Stimulated activated CD4-positive, alpha-beta T cell treated with anti-CD3 and anti-CD28 coated beads, Interleukin-1b, Interleukin-23, amount 100 ng/mL, for 1 hour (primary cell): ENCODE measurements at places on chromosomes 16 and 17.

- no peak for DNase-seq
Measured at GRCh38 chr17:10357768-10358167, 15.0 kb downstream of the MYH13 start.

DNA sequence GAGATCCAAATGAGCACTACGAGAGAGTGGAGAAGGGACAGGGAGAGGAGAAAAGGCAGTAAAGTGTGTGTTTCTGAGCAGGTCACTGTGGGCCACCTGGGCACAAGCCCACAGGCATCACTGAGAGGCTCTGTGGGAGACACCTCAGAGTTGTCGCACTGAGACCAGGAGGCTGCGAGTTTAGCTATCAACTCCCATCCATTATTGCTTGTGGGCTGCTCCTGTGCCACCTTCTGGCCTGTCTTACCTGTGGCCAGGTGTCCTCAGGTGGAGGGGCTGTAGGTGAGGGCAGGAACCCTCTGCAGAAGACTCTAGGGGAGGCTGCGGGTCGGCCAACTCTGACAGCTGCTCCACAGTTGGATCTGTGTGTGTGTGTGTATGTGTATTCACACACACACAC is 2.5 kb upstream of the PRR29 start:
- no peak for DNase-seq

- peak; percentile 55 for DNase-seq
Measured at GRCh38 chr17:29140051-29140621, 40.1 kb downstream of the MYO18A start.

GRCh38 chr17:27475070-27475673 is 18.9 kb downstream of the KSR1 start:
- DNase-seq: no peak

DNA sequence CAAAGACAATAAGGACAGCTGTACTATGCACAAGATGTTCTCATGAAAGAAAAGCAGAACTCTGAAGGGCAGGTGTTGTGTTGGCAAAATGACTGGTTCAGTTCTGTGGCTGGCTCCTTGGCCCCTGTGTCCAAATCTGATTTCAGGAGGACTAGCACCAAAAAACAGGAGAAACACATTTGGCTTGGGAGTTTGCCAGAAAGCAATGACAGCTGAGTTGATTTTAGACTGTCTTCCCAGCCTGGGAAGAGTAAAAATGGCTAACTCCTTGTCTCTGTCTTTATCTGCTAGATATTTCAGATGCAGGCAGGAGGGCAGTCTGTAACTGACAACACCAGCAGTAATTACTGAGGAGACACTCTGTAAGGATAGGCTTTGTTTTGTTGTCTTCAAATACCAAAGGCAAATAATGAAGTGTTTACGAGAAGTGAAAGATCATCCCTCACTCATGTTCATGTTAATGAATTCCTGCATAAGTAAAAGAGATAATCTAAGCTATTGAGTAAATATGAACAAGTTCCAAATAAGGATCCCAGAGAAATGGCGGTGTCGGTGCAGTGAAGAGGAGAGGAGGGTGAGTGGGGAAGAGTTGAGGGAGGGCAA is 989.0 kb downstream of the CDH11 start:
- DNase-seq: no peak

DNA sequence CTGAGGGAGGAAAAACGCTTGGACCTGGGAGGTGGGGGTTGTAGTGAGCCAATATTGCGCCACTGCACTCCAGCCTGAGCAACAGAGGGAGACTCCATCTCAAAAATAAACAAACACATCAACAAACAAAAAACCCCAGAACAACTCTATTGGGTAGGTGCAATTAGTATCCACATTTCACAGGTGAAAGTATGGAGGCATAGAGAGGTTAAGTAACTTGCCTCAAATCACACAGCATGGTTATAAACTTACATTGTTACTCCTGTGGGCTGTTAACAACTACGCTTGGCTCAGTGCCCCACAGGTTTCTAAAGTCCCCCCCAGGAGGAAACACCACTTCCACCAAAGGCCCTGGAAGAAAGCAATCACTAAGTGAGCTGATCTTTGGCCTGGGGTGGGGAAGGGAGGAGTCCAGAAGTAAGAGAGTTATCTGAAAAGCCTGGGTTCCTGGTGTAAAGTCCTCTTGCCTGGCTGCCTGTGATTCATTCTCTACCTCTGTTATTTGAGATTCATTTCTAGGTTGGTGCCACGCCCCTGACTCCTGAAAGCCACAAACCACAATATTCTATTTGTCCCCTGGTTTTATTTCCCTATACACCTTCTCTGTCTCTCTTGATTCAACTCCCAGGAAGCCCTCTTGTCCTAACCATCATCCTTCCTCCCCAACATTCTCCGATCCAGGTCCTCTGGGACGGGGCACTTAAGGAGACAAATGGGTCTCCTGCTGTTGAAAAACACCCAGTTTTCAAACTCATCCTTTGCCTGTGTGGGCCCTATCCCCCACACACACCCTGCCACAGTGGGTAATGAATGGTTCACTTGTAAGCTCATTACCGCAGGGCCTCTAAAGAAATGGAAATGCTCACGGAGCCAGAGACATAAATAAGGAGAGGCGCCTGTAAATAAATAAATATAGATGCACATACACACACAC is 195.4 kb downstream of the XYLT1 start:
- DNase-seq: no peak

GRCh38 chr16:64656471-64656870 is 465.4 kb downstream of the CDH11 start:
- DNase-seq: no peak

- DNase-seq: no peak
Measured at GRCh38 chr17:39416141-39416540, 14.7 kb upstream of the FBXL20 start.

- no peak for DNase-seq
Measured at GRCh38 chr16:4244254-4245076, 2.6 kb upstream of the SRL start.

GRCh38 chr17:65312718-65313377 is 175.7 kb downstream of the RGS9 start:
- DNase-seq: no peak

DNA sequence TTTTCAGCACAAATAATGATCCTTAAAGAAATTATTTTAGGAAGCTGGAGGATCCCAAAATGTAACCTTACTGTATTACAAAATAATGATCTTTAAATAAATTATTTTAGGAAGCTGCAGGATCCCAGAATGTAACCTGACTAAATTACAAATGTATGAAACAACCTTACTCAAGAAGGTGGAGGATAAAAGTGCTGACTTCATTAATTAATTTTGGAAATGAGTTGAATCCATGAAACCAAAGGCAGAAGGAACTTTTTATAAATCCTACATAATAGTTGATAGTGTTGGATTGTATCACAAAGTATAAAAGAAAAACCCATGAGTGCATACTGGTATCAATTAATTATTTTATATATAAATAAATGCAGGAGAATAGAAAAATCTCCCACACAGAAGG is 859.9 kb downstream of the KCNJ2 start:
- DNase-seq: no peak

- no peak for DNase-seq
Measured at GRCh38 chr17:63996430-63997182, 1.5 kb upstream of the PRR29 start.

GRCh38 chr17:3794557-3795389 is 6.2 kb downstream of the ITGAE start:
- DNase-seq: no peak

DNA sequence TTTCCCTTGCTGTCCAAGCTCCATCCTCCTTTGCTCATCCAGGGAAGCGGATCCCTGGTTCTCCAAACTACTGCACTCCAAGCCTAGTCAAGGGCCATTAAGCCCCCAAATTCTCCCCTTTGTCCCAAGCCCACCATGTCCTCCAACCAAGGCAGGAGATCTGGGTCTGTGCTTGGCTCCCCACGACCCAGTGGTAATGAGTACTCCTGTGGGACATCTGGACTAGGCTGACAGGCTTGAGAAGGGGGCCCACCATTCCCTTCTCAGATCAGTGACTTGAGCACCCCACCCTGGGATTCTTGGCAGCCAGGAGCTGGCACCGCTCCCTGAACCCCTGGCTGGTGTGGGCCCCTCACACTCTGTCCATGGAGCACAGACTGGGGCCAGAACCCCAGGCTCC is 17.1 kb downstream of the OSBPL7 start:
- DNase-seq: no peak

- no peak for DNase-seq
Measured at GRCh38 chr16:20380782-20381181, 23.8 kb downstream of the PDILT start.

DNA sequence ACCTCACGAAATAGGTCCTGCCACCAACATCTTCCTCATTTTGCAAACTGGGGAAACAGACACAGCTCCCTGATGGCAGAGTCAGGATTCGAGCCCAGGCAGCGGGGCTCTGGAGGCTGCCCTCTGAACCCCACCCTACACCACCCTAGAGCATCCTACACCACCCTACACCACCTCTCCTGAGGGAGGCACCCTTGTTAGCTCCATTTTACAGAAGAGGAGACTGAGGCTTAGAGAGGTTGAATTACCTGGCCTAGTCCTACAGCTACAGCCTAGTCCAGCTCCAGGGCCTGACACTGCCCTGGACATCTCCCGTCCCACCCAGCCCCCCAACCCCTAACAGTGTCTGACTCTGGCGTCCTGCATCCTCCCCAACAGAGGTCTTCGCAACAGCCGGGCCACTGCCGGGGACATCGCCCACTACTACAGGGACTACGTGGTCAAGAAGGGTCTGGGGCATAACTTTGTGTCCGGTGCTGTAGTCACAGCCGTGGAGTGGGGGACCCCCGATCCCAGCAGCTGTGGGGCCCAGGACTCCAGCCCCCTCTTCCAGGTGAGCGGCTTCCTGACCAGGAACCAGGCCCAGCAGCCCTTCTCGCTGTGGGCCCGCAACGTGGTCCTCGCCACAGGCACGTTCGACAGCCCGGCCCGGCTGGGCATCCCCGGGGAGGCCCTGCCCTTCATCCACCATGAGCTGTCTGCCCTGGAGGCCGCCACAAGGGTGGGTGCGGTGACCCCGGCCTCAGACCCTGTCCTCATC is 3.2 kb upstream of the NECAB2 start:
- no peak for DNase-seq

DNA sequence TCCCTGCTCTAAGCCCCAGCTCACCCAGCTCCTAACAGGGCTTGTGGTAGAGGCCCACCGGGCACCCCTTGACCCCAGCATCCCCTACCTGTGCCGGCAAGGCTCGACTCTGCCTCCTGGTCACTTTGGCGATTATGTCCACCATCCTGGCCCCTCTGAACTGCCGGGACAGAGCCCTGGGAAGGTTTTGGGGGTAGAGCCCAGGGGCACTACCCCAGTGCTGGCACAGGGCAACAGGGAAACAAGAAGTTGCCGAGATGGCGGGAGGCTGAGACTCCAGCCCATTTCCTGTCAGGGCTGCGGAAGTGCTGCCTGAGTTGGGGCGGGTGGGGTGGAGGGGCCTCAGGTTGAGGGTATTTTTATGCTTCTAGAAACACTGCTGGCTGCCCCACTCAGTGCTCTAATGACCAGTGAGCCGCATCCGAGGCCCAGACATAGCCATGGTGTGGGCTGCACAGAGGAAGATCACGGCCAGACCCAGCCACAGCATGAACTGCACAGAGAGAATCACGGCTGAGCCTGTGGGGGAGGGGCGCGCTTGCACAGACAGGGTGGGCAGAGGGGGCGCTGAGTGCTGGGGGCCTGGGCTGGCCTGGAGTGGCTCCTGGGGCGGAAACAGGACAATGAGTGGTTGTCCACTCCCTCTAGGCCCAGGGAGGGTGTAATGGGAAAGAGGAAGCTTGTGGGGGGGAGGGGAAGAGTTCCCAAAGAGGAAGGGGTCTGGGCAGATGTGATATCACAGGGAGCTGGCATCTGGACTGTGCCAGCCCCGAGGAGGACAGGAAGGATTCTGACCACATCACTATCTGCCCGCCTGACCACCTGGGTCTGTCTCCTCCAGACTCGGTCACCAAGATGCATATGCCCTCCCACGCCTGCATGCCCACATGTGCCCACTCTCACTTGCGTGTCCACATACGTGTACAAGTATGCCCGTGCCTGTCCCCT is 22.3 kb downstream of the ARHGAP27 start:
- peak; percentile 36 for DNase-seq

- no peak for DNase-seq
Measured at GRCh38 chr17:37574427-37574826, 34.8 kb downstream of the SYNRG start.

DNA sequence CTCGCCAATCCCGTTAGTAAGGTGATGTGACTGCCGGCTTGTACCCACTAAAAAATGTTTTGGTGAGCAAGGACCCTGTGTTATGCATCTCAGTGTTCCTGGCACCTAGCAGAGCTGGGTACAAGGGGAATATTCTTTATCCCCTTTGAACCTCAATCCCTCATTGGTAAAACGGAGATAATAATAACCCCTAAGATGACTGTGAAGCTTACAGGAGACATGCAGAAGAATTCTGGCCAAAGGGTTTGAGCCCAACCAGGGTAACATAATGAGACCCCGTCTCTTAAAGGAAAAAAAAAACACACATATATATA is 896 bp downstream of the GGA2 start:
- DNase-seq: no peak

DNA sequence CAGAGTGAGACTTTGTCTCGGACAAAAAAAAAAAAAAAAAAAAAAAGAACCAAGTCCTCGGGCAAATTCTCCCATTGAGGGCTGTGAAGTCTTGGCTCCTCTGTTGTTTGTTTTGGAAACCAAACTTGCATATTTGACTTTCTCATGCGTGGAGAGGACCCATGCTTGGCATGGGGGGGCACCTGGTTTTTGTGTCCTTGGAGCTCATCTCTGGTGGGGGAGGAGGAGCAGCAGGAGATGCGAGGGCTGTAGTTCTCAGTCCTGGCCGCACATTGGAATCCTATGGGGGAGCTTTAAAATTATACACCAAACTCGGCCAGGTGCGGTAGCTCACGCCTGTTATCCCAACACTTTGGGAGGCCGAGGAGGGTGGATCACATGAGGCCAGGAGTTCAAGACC is 74.5 kb downstream of the ABCC6 start:
- no peak for DNase-seq

DNA sequence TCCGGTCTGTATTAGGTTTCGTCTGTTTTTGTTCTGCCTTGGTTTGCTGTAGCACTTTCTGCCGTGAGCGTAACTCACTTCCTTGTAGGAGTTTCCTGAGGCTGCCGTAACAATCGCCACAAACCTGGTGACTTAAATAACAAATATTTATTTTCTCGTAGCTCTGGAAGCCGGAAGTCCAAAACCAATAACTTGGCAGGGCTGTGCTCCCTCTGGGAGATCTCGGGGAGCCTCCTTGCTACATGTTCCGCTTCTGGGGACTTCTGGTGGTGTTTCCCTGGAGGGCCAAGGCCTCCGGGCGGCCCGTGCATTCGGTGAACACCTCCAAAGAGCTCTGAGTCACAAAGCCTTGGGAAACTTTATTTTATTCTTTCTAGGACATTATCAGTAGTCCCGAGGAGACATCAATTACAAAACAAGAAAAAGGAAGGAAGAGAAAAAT is 6.8 kb upstream of the WDR45B start:
- no peak for DNase-seq

GRCh38 chr16:81241706-81242105 is 3.2 kb downstream of the BCO1 start:
- no peak for DNase-seq

DNA sequence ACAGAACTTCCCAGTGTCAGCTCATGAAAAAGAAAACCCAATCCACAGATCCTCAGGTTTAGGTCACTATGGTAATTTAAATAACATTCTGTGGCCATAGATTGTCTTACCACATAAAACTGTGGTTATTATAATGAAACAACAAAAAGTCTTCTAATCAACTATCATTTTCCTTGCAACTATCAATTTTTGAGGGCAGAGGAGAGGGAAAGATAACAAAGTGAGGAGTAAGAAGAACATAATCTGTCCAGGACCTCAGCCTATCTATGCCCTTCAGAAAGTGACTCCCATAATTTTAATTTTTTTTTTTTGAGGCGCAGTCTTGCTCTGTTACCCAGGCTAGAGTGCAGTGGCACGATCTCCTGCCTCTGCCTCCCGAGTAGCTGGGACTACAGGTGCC is 4.0 kb upstream of the GGNBP2 start:
- DNase-seq: no peak
